ENCODE measurements at places on chromosomes 4 and X. TPM values are rescaled to one million over a fixed set of nuclear protein-coding genes. Genes with fewer than 3 reads are reported as not detected.

Gene FREM3
- total RNA-seq: not detected

Gene HSFX2
- 0.52 TPM for total RNA-seq

Gene MFAP3L
- 4.8 TPM for total RNA-seq

Gene HELT
- 0.64 TPM for total RNA-seq

Gene PDCL2
- total RNA-seq: not detected

Gene MAGEE1
- total RNA-seq: 2.0 TPM

Gene OTC
- 1.5 TPM for total RNA-seq

Gene MSANTD1
- 1.4 TPM for total RNA-seq

Gene TDO2
- total RNA-seq: 13.4 TPM
